ENCODE measurements at places on chromosomes 3 and 15.
A peak's percentile ranks its signal among the peaks of the same experiment; 100 is the strongest.

DNA sequence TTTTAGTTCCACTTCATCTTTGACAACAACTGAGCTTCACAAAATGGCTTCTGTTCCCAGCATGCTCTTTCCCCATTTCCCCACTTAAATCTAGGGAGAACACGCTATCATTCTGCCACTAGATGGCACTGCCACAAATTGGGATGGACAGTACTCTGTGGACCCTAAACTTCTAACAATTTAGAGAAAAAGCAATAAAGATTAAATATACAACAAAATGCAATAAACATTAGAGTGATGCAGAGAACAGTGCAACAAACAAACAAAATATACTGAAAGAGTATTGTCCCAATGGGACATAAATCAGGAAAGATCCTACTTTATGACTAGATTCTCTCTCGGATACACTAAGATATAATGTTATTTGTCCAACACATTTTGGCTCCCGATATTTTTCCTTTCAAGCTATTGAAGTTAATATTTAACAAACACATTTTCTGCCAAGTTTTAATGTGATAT is 169.7 kb upstream of the TMCO5A start:
- DNase-seq, result no peak

GRCh38 chr15:85412956-85413854 is 32.8 kb downstream of the AKAP13 start:
- DNase-seq, result peak; percentile 56

- DNase-seq, result no peak
Measured at GRCh38 chr3:154973851-154974250, 106.3 kb upstream of the MME start.

GRCh38 chr15:91884606-91885005 is 31.1 kb downstream of the SLCO3A1 start:
- no peak for DNase-seq

DNA sequence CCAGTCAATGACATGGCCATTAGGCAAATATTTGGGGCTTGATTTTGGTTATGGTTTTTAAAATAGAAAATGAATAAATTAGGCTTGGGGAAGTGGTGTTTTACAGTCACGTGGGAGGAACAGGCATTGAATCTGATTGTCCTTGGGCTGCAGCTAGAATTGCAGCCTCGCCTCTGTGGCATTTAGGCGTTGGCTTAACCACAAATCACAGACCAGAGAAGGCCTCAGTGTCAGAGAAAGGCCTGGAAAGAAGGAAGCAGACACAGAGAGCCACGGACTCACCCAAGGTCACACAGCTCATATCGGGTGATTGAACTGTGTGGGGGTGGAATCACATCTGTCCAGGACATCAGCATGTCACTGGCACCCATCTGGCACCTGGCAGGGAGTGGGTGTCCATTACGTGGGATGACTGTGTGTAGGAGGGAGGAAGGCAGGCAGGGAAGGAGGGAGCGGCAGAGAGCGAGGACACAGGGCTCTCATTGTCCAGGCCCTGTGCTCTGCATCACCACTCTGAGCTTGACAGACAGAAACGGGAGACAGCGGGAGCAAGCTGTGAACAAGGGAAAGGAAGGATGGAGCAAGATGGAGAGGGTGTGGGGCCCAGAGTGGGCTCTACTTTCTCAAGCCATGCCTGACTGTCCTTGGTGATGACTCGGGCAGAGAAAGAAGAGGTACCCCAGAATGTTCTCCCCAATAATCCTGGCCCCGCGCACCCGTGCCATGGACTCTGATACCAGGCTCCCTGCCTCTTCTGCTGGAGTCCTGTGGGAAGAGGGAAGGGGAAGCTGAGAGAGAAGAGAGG is 186.4 kb downstream of the FAM43A start:
- DNase-seq, result no peak

- DNase-seq, result no peak
Measured at GRCh38 chr3:58217209-58217811, 6.5 kb upstream of the DNASE1L3 start.

DNA sequence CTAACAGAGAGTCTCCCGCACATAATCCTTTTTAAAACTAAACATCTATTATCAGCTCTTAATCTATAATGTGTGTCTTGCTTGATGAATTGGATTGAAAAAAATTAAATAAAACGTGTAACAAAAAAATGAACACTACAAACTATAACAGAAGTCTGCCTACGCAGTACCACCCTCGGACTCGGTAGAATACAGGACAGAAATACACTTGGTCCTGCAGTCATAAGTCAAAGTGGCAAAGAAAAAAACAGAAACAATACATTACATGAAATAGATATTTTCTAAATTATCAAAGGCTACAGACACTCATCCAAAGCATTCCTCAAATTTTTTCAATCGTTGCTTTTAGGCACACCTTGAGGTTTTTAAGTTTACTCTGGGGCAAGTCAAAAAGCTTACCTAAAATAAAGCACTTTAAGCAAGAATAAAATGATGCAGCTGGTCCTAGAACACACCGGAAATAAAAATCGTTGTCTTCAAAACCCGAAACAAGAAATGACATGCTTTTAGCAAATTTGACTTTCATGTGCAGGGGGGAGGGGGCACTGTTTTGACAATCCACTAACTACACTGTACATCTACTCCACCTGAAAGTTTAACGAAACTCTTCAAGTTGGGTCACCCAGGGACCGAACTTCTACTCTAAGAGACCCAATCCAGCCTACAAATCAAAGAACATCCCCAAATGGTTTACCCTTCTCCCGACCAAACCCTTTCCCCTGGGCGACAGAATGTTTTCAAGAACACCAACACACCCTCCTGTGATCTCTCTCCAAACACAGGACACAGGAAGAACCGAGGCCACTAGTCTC is 1.3 kb downstream of the ADAM10 start:
- DNase-seq, result no peak

DNA sequence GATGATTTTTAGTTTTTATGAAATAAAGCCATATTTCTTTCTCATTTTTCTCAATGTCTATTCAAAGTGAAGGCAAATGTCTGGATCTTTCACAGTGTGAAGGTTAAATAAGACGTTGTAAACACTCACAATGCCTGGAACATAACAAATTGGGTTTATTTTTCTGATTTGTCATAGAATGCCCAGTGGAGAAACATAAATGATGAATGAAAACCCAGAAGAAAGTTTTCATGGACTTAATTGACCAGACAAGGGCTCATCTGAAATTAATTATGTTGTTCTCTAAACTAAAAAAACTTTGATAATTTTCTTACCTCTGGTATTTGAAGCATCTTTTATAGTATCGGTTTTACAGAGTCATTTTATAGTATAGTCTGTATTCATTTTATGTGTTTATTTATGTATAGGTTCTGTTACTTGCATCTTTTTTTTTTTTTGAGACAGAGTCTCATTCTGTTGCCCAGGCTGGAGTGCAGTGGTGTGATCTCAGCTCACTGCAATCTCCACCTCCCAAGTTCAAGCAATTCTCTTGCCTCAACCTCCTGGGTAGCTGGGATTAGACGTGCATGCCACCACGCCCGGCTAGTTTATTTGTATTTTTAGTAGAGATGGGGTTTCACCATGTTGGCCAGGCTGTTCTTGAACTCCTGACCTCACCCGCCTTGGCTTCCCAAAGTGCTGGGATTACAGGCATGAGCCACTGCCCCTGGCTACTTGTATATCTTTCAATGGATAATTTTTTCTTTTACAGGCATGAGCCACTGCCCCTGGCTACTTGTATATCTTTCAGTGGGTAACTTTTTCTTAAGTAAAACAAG is 15.1 kb upstream of the BNIP2 start:
- DNase-seq, result no peak

GRCh38 chr15:74272812-74273211 is 36.7 kb downstream of the CCDC33 start:
- DNase-seq, result no peak

- no peak for DNase-seq
Measured at GRCh38 chr3:172142864-172143451, 103.6 kb downstream of the FNDC3B start.

GRCh38 chr3:89145995-89146394 is 38.6 kb downstream of the EPHA3 start:
- no peak for DNase-seq

- no peak for DNase-seq
Measured at GRCh38 chr3:87173776-87174175, 53.3 kb upstream of the CHMP2B start.

DNA sequence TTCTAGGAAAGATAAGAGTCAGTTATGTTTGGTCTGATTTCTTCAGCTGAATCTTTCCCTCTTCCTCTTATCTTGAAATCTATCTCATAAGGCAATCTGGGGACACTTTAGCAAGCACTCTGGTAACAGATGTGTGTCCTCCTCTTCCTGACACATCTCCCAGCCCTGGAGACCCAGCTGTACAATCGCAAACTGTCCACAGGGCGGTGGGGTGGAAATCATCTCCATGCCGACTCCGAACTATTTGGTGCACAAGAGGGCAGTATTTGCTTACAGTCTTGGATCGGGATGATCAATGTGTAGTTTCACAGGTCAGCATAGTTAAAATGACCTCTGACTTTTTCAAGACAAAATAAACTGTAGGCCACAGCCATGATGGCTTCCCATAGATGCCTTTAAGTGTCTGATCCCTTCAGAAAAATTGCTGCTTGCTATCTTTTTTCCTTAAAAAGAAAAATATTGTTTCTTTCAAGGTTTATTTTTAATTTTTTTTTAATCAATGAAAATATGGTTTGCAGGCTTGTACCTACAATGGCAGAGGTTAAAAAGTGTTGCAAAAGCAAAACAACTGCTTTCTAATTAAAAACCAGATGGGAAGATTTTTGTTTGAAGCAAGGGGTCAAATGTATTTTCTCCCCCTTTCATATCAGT is 17.7 kb downstream of the EEFSEC start:
- DNase-seq, result no peak

DNA sequence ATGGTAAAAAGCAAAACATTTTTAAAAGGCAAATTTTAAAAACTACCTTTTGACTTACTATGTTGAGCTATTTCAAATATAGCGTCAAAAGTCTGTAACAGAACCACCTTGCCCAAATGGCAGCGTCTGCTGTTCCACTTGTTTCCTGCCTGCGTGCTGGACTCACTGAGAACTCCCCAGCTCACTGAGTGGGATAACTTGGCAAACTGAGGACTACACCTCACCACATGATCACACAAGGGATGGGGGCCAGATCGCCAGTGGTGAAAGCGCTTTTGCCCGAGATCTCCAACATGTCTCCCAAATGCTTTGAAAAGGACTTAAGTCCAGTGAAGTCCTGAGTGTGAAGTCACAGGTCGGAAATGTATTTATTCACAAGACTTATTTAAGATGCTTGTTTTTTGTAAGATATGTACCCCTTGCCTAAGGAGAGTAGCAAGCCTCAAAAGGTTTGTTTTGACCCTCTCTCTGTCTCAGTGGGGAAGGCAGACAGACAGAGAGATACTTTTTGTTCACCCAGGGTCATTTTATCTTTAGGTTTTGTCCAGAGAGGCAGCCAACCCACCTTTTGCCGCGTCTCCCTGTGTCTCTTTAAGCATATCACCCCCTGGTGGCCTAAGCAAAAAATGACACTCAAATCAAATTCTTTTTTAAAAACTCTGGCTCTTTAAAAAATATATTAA is 192.6 kb downstream of the PDZRN3 start:
- DNase-seq, result no peak

GRCh38 chr15:90343302-90343790 is 8.7 kb upstream of the ZNF774 start:
- no peak for DNase-seq

- no peak for DNase-seq
Measured at GRCh38 chr3:107346564-107346963, 30.7 kb upstream of the CCDC54 start.

- DNase-seq, result no peak
Measured at GRCh38 chr15:96947296-96948229, 617.1 kb downstream of the NR2F2 start.

- no peak for DNase-seq
Measured at GRCh38 chr15:92444631-92445030, 51.0 kb downstream of the ST8SIA2 start.

DNA sequence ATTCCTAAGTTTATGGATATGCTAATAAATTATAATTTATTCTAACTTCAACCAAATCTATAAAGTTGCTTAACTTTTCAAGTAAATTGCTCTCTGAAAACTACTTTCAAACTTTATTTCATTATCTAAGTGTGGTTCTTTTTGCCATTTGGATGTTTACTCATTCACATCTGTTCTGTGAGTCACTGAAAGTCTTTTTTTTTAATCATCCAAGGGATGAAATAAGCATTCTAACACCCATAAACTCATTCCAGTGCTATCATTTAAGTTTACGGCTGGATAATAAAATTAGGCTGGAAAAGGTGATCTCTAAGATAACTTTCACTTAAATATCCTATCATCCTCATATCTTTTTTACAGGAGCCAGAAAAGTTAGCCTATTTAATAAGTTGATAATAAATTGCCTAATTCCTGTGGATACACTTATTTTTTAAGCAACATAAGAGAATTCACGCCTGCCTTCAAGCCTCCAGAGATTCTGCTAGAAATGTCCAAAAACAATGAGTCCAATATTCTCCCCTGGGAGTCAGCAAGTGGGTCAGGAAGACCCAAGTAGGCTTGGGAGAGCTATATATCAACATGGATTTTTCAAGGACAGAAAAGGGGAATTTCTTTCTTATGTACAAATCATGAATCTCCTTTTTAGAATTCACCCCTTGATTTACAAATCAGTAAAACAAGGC is 25.8 kb downstream of the SCG3 start:
- no peak for DNase-seq

DNA sequence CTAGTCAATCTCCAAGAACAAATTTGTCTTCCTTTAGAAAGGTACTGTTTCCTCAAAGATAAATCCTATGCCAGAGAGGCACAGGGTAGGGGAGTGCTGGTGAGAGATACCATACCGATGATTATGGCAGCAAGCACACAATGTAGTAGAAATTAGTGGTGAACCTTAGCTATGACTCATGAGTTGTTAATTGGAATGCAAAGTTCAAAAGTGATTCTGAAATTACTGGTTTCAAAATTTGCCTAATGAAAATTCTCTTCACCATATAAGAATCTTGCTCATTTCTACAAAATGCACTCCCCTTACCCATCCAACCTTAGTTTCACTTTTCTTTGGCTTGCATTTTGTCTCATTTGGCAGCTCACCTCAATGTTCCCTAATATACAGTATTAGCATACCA is 139.5 kb upstream of the SLC2A2 start:
- DNase-seq, result no peak

GRCh38 chr3:129404610-129405009 is 23.8 kb downstream of the EFCAB12 start:
- DNase-seq, result no peak

DNA sequence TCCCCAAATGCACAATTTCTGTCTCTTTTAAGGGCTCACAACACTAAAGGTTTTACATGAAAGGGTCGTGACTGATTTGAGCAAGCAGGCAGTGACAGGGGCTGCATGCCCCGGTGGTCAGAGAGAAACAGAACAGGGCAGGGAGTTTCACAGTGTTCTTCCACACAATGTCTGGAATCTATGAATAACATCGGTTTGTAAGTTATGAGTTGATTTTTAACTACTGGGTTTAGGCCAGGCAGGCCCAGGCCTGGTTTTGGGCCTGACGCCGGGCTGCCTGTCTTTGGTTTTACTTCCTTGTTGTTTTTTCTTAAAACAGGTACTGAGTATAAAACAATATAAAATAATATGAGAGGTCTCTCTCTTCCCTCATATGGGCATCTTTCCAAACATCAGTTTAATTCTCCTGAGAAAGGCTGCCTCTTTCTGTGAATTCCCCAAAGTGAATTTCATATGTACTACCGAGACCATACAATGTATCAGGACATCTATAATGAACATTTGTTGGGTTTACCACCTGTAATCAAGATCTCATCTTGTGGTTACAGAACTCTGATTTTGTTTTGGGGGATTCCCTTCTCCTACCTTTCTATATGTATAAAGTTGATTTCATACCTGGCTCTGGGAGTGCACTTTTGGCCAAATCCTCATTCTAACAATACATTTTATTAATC is 74.4 kb downstream of the CD200 start:
- no peak for DNase-seq
